Cardiac fibroblast (primary cell): ENCODE measurements at places on chromosomes 2 and 18.

GRCh38 chr18:35116784-35117318 is 75.6 kb downstream of the MAPRE2 start:
- no peak for DNase-seq

DNA sequence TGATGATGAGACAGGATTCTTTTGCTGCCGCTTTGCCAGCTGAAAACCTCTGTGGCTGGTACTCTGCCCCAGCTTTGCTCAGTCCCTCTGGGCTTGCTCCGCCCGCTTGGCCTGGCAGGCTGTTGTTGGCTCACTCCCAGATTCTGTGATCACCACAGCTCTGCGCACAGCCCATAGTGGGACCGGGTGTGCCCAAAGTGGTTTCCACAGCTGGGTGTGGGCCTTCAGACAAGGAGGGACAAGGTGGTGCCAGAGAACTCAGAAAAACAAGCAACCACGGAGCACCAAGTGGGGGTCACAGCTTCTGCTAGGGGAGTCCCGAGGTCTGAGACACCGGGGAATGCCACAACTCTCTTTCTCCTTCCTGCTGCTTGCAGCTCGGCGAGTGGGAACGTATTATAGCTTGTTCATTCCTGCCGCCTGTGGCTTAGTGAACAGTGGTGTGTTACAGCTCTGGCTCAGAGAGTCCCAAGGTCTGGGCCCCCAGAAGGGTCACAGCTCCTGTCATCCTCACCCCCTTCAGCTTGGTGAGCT is 9.2 kb upstream of the KYNU start:
- DNase-seq = no peak

DNA sequence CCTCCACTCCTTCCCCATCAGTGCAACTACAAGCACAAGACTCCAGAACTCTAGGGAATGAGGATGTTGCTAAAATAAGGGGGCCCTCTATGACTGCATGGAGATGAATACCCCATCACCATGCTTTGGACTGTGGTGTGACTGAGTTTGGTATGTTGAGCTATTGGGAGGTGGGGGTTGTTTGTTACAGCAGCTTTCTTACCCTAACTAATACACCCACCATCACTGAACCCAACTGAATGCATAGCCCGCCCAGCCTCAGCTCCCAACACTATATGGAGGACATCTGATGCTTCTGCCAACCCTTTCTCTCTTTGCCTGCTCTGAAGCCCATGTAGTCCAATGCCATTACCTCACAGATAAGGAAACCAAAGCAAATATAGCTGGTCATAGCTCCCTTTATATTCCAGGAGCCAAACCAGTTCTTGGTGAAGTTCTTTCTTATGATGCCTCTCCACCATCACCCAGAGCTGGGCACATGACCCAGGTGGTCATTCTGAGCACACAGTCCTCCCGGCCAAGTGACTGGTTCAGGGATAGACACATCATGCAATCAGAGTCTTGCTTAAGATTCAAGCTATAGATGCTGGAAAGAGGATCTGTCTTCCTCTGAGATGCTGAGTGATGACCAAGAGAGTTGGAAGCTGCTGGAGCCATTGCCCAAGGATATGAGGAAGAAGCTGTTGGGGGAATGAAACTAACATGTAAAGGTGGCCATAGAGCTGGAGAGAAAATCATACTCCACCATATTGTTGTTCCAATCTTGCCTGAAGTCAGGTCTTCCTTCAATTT is 155.6 kb upstream of the HAAO start:
- DNase-seq = no peak

GRCh38 chr2:181686576-181687185 is 6.4 kb upstream of the NEUROD1 start:
- DNase-seq = no peak

DNA sequence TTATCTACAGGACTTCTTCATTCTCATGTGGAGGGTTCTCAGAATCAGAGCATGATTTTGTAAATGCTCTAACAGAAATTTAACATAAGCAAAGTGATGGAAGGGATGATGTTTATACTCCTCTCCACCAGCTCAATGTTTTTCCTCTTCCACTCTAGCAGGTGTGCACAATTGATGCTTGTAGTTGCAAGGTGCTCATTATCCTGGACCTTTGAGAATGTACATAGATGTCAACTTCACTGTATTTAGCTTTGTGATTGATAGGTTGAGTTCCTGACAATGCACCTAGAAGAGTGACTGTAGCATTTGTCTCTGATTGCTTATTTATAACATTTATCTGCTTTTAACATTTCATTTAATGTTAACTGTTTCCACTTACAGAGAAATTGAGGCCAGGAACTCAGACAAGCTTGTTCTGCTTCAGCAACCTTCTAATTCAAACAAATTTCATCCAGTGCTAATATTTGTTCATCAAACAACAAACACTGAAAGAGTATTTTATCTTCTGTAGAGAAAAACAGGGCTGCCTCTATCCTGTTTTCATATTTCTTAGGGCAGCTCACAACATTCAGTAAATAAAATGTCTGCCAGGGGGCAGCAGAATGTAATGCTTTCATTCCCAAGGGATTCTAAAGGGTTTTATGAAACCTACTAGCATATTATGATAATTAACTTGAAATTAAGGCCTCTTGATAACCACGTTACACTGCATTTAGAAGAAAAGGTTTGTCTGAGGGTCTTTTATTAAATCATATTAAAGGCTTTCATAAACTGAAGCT is 127.9 kb upstream of the NOL4 start:
- peak; percentile 0 for DNase-seq

- no peak for DNase-seq
Measured at GRCh38 chr2:96530474-96531357, 5.8 kb upstream of the ARID5A start.

- peak; percentile 51 for DNase-seq
Measured at GRCh38 chr2:171319164-171319810, 114.5 kb downstream of the METTL8 start.

- peak; percentile 67 for DNase-seq
Measured at GRCh38 chr18:21894619-21895367, 154.2 kb downstream of the MIB1 start.

DNA sequence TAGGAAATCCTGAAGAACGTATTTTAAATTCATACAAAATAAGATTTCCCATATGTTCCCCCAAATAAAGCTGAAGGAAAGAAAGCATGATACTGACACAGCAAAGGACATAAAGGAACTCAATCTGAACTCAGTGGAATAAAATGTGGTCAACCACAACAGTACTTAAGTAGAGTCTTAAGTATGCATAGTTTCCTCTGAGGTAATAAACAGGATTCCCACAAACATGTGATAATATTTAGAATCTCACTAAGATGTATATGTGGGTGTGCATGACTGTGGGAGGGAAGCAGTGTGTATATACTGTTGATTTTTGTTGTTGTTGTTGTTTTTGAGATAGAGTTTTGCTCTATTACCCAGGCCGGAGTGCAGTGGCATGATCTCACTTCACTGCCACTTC is 69.3 kb downstream of the NOL10 start:
- peak; percentile 80 for DNase-seq

DNA sequence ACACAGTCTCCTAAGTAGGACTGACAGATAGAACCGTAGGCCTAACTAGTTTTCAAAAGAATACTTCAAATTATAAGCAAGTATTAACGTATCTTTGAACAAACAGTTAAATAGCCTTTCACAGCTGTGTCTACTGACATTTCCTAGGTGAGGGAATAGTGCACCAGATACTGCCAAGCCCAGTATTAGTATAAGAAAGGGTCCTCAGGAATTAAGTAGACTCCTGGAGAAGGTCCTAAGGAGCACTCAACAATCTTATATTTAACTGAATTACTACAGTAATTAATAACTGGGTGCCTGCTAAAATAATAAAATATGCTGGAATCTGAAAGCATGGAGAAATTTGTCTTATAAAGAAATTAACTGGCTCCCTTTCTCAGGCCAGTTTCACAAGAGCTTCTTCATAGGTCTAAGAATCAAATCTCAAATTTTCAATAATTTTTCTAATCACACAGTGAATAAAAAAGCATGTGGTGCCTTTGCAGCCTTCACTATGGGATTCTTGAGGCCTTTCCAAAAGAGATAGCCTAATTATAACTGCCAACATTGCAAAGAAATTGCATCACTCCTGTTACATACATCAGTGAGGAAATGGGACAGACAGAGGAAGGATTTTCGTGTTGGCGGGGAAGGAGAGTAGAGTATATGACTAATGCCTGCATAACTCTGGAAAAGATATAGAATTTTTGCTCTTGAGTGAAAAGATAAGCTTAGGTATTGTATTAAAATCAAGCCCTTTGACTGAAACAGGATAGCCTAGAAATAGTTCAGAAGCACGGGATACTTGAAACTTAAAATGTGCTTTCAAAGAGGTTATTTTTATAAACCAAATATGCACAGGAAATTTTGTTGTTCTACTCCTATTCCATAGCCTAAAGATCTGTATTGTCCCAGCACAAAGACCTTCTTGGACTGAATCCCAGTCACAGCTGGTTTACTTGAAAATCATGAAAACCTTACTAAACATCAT is 228.6 kb upstream of the STK17B start:
- peak; percentile 96 for DNase-seq

GRCh38 chr2:105856581-105856980 is 111.9 kb downstream of the NCK2 start:
- DNase-seq = no peak

- DNase-seq = no peak
Measured at GRCh38 chr18:66621816-66622576, 18.1 kb upstream of the CDH19 start.

GRCh38 chr18:79461627-79462026 is 65.9 kb downstream of the NFATC1 start:
- no peak for DNase-seq

DNA sequence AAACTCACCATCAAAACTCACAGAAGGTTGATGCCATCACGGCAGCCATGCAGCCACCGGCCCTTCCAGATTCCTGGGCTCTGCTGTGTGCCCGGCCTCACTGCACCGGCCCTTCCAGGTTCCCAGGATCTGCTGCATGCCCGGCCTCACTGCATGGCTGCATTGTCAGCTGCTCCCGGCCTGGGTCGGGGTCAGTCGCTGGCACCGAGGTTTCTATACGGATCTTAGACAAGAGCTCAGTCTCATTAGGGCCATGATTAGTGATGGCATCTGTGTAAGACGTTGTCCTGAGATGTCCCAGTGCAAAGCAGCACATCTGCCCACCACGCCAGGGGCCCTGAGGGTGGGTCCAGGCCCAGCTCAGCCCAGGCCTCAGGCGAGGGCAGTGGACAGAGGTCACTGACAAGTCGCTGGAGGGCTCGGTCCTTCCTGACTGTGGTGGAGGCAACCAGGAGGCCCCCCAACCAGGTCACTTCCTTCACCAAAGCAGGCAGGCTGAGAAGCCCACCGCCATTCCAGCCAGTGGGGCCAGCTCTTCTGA is 29.4 kb downstream of the TMEM18 start:
- no peak for DNase-seq

- DNase-seq = no peak
Measured at GRCh38 chr2:238698072-238698352, 149.9 kb upstream of the TWIST2 start.

DNA sequence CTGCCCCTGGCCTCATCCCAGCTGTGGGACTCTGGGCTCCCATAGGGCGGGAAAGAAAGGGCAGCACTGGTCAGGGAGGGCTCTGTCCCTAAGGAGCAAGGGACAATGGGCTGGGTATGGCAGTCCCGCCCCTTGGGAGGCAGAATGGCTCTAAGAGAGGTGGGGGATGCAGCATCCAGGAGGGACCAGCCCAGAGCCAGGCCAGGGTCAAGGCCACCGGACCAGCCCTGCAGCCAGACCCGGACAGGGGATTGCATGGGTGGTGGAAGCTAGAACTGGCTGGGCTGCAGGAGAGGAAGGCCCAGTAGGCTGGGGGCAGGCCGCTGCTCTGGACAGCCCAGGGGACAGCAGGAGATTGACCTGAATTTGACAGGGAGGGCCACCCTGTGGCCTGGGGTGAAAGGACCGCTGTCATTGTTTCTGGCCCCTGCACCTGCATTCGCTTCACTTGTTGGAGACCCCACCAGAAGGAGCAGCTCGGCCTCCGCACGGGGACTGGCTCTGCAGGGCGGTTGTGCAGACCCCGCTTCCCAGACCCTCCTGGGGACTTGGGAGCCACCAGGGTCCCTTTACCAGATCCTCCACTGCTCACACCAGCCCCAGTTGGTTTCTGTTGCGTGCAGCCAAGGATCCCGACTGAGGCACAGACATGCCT is 14.6 kb downstream of the RAMP1 start:
- DNase-seq = no peak

DNA sequence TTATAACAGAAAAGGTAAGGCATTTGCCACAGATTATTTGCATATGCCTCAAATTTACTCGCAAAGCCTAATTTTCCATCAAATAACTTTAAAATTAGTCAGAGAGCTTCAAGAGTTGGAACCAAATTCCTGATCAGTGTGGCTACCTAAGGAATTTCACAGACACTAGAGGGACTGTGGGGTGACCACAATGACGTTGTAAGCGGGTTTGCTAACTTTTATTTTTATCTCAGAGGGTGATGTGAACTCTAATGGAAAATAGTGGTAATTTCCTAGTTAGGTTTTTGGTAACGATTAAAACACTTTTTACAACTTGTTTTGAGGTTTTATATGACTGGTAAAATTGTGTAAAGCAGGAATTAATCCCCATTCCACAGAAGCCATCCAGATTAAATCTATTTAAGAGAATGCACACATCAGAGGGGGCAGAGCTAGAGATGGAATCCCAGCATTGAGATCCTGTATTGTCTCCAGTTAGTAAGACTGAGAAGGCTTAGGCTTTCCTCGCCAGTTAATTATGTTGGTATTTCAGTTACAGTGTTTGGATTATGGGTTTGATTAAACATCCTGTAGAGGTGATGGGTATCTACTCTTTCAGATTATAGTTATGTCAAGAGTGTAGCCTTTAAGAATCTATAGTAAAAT is 129.0 kb downstream of the GPD2 start:
- DNase-seq = peak; percentile 66

DNA sequence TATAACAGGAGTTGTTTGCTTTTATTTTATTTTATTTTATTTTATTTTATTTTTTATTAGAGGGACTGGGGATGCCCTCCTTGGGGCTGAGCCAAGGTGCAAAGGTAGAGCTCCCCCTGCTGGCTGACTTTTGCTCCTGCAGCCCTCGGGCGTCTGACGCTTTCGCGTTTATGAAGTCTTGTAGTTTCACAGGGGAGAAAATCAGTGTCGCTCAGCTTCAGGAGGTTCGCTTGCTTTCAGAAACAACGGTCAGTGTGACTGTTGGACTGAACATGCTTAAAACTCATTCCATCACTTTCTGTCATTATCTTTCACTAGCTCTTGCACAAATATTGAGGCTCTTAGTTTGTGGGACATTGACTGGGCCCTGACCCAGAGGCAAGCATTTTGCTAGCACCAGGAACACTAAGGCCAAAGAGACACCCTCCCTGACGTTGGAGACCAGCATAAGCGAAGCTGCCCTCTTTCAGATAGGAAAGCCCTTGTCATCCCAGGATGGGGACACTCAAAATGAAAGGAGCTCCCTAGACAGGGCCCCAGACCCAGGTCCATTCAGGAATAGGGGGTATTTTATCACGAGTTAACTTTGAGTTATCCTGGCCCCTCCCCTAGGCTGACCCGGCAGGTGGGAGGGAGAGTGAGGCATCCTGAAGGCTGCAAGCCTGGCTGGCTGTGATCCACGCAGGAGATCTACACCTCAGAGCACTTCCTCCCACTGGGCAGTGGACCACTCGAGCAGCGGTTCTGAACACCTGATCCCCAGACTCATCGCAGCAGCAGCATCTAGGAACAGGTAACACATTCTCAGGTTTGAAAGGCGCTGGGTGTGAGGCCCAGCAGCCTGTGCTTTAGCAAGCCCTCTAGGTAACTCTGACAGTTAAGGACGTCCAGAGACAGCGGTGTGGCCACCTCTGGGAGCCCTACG is 34.4 kb downstream of the LGALSL start:
- peak; percentile 78 for DNase-seq

- no peak for DNase-seq
Measured at GRCh38 chr2:99695130-99695943, 205.5 kb upstream of the REV1 start.
